Stimulated activated CD4-positive, alpha-beta T cell treated with anti-CD3 and anti-CD28 coated beads, Interleukin-4, amount 100 ng/mL, for 48 hours (primary cell): ENCODE measurements at places on chromosomes 2 and 18.

- no peak for DNase-seq
Observed at GRCh38 chr2:907706-908105, 42.9 kb upstream of the SNTG2 start.

GRCh38 chr2:34601561-34601960 lies 1002.5 kb upstream of the FAM98A start:
- DNase-seq: no peak

DNA sequence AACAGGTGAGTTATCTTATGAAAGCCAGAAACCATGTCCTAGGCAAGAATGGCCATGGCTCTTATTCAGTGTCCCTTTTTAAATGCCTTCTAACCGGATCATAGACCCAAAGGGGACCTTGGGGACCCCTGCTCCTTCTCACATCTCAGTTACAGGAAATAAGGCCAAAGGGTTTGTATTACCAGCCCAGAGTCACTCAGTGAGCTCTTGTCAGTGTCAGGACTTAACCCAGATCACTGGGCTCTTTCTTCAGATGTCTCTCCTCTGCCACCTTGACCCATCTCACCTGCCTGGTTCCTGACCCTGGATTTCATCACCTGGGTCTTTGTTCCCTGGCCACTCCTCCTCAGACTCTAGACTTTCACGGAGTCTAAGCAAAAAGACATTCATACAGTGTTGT lies 556.7 kb downstream of the CMPK2 start:
- no peak for DNase-seq

DNA sequence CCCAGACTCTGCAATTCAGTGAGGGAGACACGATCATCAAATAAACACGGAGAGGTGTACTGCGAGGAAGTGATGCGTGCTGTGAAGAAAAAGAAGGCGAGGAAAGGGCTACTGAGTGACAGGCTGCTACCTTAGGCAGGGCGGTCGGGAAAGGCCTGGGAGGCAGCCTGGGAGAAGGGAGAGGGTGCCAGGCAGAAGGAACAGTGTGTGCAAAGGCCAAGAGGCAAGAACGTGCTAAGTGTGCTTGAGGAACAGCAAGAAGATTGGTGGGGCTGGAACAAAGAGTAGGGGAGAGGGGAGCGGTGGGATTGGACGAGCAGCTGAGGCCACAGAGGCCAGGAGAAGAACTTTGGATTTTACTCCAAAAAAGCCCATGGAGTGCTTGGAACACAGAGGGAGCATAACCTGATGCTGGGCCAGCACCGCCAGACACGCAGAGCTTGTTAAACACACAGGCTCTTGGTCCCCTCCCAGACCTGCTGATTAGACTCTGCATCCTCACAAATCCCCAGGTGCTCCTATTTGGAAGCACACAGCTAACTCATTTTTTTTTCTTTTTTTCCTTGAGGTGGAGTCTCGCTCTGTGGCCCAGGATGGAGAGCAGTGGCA lies 30.4 kb downstream of the SERTAD2 start:
- no peak for DNase-seq

DNA sequence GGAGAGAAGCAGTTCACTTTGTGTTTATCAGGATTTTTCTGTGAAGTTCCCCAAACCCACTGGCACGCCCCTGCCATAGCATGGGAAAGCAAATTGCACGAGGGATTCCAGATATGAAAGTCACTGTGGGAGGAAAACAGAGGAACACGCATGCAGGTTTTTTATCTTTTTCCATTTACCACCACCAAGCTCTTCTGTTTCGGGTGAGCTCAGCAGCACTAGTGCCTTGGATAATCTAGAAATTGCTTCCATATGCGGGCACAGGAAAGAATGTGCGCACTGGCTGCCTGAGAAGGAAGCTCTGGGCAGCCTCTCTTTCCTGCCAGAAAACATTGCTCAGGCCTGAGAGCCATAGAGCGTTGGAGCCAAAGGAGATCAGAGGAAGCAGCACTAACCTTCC lies 65.9 kb upstream of the WIPF1 start:
- no peak for DNase-seq

- no peak for DNase-seq
Observed at GRCh38 chr18:62720048-62720447, 4.7 kb downstream of the PHLPP1 start.

- DNase-seq: no peak
Observed at GRCh38 chr2:218000136-218000535, 2.7 kb downstream of the TNS1 start.

- DNase-seq: no peak
Observed at GRCh38 chr2:197148401-197148800, 162.2 kb downstream of the ANKRD44 start.

GRCh38 chr2:163324677-163325076 lies 411.1 kb downstream of the FIGN start:
- no peak for DNase-seq

GRCh38 chr2:221434142-221434541 lies 138.0 kb downstream of the EPHA4 start:
- DNase-seq: no peak

- DNase-seq: no peak
Observed at GRCh38 chr2:80053522-80054345, 250.8 kb downstream of the LRRTM1 start.

DNA sequence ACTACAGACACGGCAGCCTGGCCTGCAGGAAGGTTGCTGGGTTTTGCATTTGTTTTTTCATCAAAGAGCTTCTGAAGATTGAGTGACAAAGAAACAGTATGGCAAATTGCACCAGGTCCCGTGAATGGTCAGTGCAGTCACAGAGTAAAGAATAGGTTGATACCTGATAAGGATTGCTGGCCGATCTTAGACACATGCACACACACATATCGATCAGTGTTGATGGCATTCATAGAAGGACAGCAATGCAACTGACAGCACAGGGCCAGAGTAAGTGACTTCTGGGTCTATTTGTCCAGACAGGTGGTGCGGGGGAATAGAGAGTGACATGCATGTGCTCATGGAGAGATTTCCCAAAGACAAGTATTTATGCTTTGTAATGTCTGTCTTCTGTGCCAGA lies 42.8 kb downstream of the NRP2 start:
- no peak for DNase-seq

- DNase-seq: no peak
Observed at GRCh38 chr18:49399003-49399402, 61.4 kb downstream of the DYM start.

- DNase-seq: no peak
Observed at GRCh38 chr2:39851651-39852110, 72.6 kb upstream of the THUMPD2 start.

GRCh38 chr2:160984426-160985077 lies 175.7 kb upstream of the TANK start:
- no peak for DNase-seq

DNA sequence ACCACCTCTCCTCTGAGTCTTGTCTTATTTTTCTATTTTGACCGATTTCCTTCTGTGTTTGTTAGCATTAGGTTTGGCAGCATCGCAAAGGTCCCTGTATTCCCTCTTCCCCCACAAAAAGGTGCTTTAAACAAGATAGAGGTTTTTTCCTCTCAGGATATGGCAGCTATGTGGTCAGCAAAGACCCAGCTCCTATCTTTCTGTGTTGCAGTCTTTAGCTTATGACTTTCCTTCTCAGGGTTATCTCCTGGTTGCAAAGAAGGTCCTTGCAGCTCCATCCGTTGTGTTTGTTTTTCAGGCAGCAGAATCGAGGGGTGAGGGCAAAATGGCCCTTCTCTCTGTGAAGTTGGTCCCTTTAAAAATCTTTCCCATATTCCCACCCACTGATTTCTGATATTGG lies 38.4 kb downstream of the GALNT1 start:
- no peak for DNase-seq

GRCh38 chr2:100755441-100755840 lies 64.5 kb upstream of the NPAS2 start:
- no peak for DNase-seq

DNA sequence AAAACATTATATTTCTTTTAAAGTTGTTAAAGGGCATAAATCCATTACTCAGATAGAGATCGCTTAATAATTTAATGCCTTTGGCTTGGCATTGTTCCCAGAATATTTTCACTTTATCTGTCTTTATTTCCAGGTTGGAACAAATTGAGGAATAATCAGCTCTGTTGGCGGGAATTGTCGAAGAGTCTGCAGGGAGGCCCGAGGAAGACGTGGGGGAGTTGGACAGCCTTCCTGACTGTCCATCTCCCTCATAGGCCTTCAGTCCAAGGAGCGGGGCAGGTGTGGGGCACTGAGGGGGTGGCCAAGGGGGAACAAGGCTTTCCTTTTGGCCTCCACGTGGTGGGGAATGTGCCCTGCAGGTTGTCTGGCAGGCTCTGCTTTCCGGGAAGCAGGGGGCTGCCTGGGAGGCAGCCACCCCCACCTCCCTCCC lies 179.6 kb downstream of the ZBTB7C start:
- no peak for DNase-seq

GRCh38 chr2:241302759-241303651 lies 12.5 kb downstream of the HDLBP start:
- DNase-seq: no peak

- no peak for DNase-seq
Observed at GRCh38 chr2:216292886-216293301, 79.4 kb downstream of the MARCHF4 start.

- DNase-seq: no peak
Observed at GRCh38 chr2:158999458-158999857, 31.0 kb downstream of the TANC1 start.

GRCh38 chr2:161992531-161992930 lies 81.5 kb downstream of the DPP4 start:
- DNase-seq: peak; percentile 24

DNA sequence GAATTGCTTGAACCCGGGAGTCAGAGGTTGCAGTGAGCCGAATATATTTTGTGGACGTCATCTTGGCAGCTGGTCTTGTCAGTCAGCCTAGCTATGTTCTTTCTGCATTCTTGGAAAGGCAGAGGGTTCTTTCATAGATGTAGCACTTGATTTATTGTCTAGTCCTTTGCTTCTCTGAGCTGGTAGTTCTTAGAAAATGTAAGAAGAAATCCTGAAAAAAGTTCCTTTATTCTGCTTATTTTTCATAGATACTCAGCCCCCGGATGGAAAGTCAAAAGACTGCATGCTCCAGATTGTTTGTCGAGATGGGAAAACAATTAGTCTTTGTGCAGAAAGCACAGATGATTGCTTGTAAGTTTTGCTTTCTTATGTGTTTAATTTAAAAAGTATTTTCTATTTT lies 21.3 kb downstream of the PLEKHB2 start:
- DNase-seq: no peak

GRCh38 chr2:69077252-69077950 lies 64.4 kb downstream of the ANTXR1 start:
- no peak for DNase-seq

GRCh38 chr18:48797841-48798255 lies 152.9 kb downstream of the SMAD7 start:
- no peak for DNase-seq

DNA sequence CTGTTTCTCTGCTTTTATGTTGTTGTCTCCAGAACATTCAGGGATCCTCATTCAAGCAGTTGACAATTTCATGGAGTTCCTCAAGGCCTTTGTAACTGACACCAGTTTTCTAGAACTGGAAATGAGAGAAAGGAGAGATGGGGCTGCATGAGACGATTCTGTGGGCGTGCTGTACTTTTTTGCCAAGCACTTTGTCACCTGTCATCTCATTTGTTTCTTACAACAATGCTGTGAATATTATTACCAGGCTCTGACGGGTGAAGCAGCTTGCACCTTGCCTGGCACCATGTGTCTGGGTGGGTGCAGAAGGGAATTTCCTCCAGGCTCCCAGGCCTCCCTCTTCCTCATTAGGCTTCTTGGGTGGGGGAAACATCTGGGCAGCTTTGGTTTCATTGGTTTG lies 22.2 kb upstream of the ATOH8 start:
- no peak for DNase-seq

GRCh38 chr18:9055185-9055584 lies 47.3 kb upstream of the NDUFV2 start:
- DNase-seq: no peak

DNA sequence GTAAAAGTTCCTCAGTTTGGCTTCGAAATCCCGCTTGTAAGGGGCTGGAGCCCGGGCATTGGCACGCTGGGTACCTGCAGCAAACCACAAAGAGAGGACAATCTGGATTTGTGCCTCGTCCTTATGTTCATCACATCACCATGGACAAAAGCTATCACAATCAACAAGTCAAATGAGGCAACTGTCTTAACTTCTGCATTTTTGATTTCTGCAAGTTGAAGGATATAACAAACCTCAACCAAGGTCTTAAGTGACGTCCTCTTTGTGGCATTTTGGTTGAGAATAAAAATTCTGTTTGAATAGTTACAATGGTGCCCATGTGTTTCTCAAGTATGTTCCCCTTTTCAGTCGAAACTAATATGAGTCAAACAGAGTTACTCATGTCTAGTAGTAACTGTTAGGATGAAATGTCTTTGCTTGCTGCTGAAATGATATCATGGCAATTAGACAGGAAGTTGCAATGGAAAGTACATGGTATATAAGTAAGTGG lies 70.8 kb upstream of the STK17B start:
- no peak for DNase-seq

GRCh38 chr18:42330296-42330695 lies 375.3 kb downstream of the PIK3C3 start:
- DNase-seq: no peak

DNA sequence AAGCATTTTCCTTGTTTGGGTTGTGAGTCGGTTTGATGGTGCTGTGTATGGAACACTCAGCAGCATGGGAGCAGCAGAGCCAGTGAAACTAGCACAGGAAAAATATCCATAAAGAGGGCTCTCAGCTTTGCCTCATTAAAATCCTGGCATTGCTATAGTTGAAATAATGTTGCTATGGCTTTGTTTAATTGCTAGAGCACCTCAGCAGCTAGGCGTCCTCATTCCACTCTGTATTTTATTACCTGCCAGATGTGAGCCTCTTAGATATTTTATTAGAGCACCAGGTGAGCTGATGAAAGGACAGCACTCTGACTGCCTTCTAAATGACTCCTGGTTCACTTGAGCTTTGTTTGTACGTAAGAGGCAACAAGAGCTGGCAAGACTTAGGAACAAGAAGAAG lies 232.4 kb downstream of the MTX2 start:
- DNase-seq: no peak

- no peak for DNase-seq
Observed at GRCh38 chr18:10453261-10453805, 1.1 kb upstream of the APCDD1 start.

- no peak for DNase-seq
Observed at GRCh38 chr2:173323371-173323770, 31.3 kb upstream of the CDCA7 start.
